ENCODE measurements at places on chromosomes 7 and 10.

DNA sequence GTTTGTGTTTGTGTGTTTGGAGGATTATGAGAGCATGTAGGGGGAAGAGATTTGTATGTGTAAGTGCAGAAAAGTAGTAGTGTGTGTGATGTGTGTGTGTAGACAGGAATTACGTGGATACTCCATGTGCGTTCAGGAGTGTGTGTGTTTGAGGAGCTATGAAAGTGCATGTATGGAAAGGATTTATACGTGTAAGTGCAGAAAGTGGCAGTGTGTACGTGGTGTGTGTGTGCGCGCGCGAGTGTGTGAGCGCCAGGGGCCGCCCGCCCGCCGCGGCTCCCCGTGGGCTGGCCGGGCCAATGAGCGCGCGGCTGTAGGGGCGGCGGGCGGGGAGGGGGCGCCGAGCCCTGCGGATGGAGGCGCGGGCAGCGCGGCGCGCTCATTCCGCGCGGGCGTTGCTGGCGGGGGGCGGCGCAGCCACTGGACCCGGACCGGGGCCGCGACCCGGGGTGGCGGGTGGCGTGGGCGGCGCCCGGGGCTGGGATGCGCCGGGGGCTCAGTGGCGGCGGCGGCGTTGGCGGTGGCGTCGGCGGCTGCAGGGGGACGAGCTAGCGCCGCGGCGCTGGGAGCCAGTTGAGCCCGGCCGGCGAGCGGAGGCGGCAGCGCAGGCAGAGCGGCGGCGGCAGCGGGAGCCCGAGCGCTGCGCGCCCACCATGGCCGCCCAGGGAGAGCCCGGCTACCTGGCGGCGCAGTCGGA, at the start of gene BICC1:
TSS of gene BICC1 (plus strand) at position 382 of the 697 bp plus-strand sequence. CDS start at position 654, 272 bp downstream.
- DNase-seq: peak; percentile 64

DNA sequence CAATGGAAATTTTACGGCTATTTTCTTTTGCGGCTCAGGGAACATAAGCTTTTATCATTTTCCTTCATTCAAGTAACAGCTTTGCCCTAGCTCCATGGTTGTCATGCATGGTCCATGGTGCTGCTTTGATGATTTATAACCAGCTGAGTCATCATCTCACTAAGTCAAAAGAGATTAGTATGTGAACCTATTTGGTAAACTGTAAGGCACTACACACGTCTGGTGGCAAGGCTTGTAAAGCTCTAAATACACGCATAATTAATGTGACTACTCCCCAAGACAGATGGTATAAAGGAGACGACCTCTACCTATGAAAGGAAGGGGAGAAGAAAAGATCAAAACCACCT, 340.2 kb downstream of the KCNMA1 start:
- DNase-seq: peak; percentile 72

DNA sequence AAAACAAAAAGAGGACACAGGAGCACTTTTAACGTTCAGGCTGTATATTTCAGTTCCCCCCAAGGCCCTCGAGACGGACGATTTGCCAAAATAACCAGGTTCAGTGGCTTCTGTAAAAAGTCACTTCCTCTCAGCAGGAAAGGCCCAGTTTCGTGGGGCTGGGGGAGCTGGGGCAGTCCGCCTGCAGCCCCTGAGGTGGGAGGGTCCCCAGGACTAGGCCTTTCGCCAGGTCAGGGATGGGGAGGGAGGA, 28.8 kb downstream of the WDR86 start:
- no peak for DNase-seq

GRCh38 chr7:25359471-25360059, 131.3 kb upstream of the NPVF start:
- no peak for DNase-seq

- no peak for DNase-seq
These were observed 178.3 kb downstream of the PTN start for GRCh38 chr7:137165241-137165640.

GRCh38 chr10:48782386-48782785, 97.7 kb downstream of the WDFY4 start:
- DNase-seq: no peak

DNA sequence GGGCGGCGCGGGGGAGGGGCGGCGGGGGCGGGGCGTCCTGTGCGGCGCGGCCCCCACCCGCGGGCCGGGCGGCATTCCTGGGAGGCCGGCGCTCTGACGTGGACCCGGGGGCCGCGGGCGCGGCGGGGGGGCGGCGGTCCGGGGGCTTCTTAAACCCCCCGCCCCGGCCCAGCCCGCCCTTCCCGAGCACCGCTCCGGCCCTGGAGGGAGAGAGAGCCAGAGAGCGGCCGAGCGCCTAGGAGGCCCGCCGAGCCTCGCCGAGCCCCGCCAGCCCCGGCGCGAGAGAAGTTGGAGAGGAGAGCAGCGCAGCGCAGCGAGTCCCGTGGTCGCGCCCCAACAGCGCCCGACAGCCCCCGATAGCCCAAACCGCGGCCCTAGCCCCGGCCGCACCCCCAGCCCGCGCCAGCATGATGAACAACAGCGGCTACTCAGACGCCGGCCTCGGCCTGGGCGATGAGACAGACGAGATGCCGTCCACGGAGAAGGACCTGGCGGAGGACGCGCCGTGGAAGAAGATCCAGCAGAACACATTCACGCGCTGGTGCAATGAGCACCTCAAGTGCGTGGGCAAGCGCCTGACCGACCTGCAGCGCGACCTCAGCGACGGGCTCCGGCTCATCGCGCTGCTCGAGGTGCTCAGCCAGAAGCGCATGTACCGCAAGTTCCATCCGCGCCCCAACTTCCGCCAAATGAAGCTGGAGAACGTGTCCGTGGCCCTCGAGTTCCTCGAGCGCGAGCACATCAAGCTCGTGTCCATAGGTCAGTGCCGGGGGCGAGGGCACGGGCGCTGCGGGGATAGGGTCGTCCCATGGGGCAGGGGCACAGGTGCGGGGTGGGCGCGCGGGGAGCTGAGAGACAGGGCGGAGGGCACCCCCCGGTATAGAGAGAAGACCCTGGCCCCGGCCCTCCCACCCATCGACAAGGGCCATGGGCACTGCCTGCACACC, at the start of gene FLNC:
TSS of gene FLNC (plus strand) at position 176 of the 947 bp plus-strand sequence. CDS start at position 408, 232 bp downstream.
- DNase-seq: peak; percentile 62

GRCh38 chr10:5622186-5622960, 44.0 kb downstream of the ASB13 start:
- peak; percentile 8 for DNase-seq

DNA sequence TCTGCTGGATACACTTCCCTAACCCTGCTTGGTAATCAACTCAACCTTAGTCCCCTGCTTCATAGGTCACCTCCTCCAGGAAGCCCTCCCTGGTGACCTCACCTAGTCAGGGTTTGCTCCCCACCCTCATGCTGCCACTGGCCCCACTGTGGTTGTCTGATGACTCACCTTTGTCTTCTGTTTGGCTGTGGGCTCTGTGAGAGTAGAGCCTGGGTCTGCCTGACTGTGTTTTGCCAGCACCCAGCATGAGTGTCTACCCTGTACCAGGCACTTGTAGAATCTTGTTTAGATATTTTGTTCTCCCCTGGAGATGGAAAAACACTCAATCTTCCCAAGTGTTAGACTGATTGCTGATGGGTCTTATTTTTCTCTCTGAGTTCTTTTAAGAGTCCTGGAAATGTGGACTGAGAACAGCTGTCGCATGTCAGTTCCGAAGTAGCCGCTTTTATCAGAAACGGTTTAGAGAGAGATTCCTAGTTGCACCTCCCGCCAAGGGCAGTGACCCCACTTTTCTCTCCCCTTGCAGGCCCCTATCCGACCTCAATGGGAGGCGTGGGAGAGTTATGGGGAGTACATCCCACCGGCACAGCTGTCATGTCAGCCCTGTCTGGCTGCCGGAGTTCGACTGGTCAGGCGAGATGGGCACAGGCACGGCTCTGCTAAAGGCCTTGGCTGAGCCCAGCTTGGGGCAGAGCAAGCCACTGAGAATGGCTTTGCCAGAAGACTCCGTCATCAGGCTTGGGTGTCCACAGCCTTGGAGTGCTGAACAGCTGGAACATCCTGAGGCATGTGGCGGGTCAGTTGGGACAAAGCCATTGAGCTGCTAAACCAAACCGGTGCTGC, 134.3 kb downstream of the GRK5 start:
- peak; percentile 77 for DNase-seq

- peak; percentile 1 for DNase-seq
These were observed 14.4 kb downstream of the NPSR1 start for GRCh38 chr7:34672430-34672829.

GRCh38 chr7:134083766-134084487, 43.2 kb upstream of the LRGUK start:
- DNase-seq: peak; percentile 64

GRCh38 chr7:92797693-92798092, 38.7 kb downstream of the CDK6 start:
- peak; percentile 39 for DNase-seq
